ENCODE measurements at places on chromosomes 1 and 21.

- no peak for DNase-seq
Measured at GRCh38 chr1:204900721-204901120, 30.1 kb downstream of the NFASC start.

DNA sequence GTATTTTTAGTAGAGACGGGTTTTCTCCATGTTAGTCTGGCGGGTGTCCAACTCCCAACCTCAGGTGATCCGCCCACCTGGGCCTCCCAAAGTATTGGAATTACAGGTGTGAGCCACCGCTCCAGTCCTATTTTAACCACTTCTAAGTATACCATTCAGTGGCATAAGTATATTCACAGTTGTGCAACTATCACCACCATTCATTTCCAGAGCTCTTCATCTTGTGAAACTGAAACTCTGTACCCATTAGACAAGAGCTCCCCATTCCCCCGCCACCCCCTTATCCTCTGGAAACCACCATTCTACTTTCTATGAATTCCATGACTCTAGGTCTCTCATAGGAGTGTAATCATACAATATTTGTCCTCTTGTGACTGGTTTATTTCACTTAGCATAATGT is 40.2 kb upstream of the CAMTA1 start:
- DNase-seq, result no peak

DNA sequence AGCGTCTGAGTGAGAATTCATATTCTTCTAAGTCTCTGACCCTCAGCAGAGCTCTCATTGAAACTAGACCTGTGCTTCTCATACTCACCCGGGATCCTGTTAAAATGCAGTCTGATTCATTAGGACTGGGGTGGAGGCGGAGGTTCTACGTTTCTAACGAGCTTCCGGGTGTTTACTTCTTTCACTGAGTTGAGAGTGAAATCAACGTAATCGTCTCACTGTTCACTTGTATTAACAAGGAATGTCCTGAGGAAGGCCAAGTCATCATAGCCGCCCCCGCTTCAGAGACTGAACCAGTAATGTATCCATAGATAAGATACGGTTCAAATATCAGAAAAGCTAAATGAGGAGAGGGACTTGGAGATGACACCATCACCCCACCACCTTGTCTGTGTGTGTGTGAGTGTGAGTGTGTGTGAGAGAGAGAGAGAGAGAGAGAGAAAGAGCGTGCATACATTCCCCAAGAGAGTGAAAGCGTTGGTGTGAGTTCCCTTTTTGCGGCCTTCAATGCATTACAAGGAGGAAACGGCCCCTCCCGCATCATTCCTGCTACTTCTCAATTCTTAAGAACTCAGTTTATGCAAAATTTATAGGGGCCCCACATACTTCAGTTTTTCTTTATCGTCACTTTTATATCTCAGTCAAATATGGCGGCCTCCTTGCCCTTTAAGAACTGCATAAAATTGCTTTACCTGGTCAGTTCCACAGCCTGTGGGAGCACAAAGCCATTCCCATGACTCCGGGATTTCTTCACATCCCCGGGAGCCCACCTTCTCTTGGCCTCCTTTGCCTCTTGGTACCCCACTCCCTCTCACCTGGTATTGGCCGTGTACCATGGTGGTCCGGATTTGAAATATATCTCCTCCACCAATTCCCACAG is 19.8 kb downstream of the KMO start:
- no peak for DNase-seq

- DNase-seq, result no peak
Measured at GRCh38 chr21:23455676-23456075, 2151.6 kb downstream of the MRPL39 start.

- DNase-seq, result peak; percentile 83
Measured at GRCh38 chr1:243580072-243580471, 270.0 kb downstream of the AKT3 start.

DNA sequence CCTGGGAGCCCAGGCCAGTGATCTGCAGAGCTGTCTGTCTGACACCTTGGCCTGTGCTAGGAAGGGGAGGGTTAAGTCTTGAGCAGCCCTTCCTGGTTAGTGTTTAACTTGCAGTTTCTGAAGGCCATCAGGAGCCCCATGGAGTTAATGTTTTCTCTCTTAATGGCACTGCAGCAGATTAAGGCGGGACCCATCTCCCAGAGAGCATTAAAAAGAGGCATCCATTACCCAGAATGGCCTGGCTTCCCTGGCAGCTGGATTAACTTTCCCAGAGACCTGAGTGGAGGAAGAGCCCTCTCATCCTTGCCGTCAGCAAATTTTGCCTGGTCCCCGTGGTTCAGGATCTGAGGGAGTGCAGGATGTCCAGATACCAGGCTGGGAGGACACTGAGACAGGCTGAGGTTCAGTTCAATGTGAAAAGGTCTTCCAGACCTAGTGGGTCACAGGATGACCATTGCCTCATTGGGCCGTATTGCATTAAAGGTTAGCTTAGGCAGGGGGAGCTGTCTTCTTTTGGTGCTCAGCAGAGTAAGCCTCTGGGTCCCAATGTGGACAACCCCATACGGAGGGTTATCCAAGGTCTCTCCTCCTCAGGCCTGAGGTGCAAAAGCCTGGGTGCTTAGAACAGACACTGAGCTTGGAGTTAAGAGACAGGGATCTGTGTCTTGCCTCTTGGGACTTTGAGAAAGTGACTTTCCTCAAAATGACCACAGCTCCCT is 522.6 kb downstream of the PTPRU start:
- no peak for DNase-seq

- DNase-seq, result peak; percentile 50
Measured at GRCh38 chr1:92356956-92357355, 58.1 kb downstream of the RPAP2 start.

Data from NCI-H226 (cell line).